CD4-positive, alpha-beta T cell (primary cell): ENCODE measurements at places on chromosomes 2 and 18.

- no peaks in the 10 kb centered on the region for H3K27me3 ChIP-seq
- DNase-seq = no peak
- no peak overlapping the region for H3K4me3 ChIP-seq
- no peaks in the 10 kb centered on the region for H3K4me1 ChIP-seq
Measured at GRCh38 chr2:37809931-37810570, 115.0 kb upstream of the RMDN2 start.

DNA sequence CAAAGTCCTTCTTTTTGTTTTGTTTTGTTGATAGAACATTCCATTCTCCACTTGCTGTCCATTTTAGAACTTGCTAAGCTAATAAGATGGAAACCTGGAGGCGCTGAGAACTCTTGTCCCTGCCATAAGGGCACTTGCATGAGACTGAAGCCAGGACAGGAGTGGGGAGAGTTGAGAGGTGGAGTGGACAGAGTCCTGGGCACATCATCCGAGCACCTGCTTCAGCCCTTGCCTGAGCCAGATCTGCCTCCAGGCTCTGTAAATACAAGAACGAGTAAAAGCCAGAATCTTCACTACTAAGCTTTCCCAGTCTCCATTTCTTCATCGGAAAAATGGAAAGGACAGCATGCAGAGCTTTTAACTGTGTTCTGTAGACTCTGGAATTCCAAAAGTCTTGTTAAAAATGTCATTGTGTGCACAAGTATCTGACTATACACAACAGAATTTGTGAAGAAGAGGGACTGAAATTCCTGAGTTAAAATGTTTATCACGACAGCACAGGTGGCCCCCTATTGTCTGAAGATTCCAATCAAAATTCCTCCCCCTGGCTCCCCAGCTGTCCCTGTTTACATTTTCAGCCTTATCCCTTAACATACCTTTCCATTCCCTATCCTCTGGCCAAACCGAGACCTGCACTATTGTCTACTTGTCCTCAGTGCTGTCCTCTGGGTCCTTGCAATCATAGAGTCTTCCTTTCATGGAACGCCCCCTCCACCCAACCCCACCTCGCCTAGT lies 498.2 kb upstream of the TNP1 start:
- no peak overlapping the region for H3K4me3 ChIP-seq
- DNase-seq = no peak
- no peaks in the 10 kb centered on the region for H3K27me3 ChIP-seq
- H3K36me3 ChIP-seq = no peaks in the 10 kb centered on the region
- H3K4me1 ChIP-seq = no peaks in the 10 kb centered on the region

GRCh38 chr2:5394223-5394622 lies 298.0 kb upstream of the SOX11 start:
- DNase-seq = no peak
- H3K4me3 ChIP-seq = no peak overlapping the region
- H3K27ac ChIP-seq = no peak overlapping the region
- no peaks in the 10 kb centered on the region for H3K36me3 ChIP-seq

DNA sequence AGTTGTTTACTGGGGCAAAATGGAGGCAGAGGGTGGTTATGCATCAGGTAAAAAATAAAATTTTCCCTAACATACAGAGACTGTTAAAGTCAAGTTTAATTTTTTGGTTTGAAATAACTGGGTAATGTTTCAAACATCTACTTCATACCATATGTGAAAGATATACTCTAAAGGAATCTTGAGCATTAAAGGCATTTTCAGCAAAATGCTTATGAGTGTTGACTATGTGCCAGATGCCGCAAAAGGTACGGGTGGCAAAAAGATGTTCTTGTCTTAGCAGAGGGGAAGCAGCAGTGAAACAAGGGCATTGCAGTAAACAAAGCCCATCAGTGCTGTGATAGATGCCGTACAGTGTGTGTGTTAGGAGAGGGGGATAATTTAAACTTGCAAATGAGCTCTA lies 263.1 kb upstream of the ID2 start:
- H3K4me3 ChIP-seq = no peak overlapping the region
- H3K27me3 ChIP-seq = no peaks in the 10 kb centered on the region
- H3K27ac ChIP-seq = no peak overlapping the region
- no peaks in the 10 kb centered on the region for H3K36me3 ChIP-seq
- no peak for DNase-seq

DNA sequence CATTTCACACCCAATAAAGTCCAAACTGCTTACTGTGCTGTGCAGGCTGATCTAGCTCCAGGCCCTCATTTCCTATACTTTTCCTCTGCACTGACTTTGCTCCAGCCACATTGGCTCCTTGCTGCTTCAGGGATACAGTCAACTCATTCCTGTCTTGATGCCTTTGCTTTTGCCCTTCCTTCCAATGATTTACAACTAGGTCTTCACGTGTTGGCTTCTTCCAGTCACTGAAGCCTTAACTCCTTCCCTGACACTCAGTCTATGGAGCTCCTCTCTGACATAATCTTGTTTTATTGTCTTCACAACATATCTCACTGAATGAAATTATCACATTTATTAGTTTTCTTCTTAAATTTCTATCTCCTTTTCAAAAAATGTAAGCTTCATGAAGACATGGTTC lies 16.9 kb upstream of the C18orf32 start:
- H3K27ac ChIP-seq = no peak overlapping the region
- H3K4me3 ChIP-seq = no peak overlapping the region
- no peak for DNase-seq

DNA sequence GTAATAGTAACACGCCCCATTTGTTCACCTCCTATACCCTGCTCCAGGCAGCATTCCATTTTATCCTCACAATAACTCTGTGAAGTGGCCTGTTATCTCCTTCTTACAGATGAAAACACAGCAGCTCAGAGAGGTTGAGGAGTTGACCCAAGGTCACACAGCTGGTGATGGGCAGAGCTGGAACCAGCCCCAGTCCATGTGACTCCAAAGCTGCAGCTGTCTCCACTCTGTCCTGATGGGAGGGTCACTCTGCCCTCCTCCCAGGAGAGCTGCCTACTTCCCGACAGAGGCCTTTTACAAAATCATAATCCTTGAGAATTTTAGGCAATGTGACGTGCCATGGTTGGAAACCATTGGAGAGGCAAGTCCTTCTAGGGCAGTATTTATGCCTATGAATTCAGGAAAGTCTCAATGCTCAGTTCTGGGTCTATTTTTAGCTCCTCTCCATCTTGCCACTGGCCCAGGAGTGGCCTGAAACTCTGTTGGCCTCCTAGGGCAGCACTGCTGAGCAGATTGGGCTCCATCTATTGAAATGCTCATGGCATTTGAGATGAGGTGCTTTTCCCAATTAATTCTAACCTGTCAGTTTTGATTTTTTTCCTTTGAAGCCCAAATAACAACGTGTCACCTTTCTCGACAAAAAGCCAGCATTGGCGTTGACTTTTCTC lies 162.0 kb upstream of the MSH6 start:
- no peak overlapping the region for H3K27ac ChIP-seq
- H3K4me3 ChIP-seq = no peak overlapping the region
- DNase-seq = no peak
- no peaks in the 10 kb centered on the region for H3K36me3 ChIP-seq

DNA sequence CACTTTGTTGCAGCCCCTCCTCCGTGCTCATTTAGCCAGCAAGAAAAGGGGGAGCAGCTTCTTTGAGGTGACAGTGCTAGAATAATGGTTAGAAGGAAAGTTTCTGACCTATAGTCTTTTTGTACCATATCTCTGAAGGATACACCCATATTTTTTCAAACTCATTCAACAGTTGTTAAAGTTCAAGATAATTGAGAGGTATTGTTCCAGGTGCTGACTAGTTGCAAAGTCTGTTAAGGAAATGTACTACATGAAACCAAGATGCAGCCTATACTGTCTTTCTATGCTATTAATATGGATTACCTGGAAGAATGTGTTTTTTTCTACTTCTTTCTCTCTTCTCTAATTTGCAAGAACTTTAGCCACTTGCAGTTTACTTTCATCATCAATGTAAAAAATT lies 495.0 kb downstream of the PARD3B start:
- H3K4me1 ChIP-seq = no peaks in the 10 kb centered on the region
- H3K27ac ChIP-seq = no peak overlapping the region
- no peak overlapping the region for H3K4me3 ChIP-seq
- no peak for DNase-seq
